ENCODE measurements at places on chromosomes 7 and 10.
A peak's percentile ranks its signal among the peaks of the same experiment; 100 is the strongest.

DNA sequence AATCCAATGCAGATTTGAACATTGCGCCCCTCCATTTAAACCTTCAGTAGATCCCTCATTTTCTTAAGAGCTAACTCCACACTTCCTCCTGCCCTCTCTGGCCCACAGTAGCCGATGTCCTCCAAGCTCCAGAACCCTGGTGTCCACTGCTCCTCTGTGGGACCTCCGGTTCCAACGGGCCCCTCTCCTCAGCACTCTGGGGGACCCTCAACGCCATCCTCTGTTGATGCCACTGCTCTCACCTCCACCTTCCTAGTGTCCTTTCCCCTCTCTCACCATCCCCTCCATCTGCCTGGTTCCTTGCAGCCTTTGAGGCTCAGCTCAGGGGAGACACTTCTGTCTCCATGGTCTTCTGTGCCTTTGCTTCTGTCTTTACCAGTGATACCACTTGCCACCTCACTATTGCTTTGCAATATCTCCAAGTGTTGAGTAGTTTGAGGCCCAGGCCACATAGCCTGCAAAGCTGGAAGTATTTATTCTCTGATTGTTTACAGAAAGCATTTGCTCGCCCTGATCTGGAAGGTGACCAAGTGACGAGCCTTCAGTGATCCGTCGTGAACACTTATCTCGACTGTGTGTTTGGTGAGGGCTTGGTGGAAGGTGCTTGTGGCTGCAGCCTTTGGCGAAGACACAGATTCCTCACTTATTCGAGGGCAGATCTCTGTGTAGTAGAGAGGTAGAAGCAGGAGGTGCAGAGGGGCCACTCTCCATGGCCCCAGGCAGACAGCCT, 104.8 kb upstream of the SHH start:
- peak; percentile 33 for DNase-seq

GRCh38 chr10:75080554-75080953, 30.9 kb upstream of the SAMD8 start:
- DNase-seq: no peak

DNA sequence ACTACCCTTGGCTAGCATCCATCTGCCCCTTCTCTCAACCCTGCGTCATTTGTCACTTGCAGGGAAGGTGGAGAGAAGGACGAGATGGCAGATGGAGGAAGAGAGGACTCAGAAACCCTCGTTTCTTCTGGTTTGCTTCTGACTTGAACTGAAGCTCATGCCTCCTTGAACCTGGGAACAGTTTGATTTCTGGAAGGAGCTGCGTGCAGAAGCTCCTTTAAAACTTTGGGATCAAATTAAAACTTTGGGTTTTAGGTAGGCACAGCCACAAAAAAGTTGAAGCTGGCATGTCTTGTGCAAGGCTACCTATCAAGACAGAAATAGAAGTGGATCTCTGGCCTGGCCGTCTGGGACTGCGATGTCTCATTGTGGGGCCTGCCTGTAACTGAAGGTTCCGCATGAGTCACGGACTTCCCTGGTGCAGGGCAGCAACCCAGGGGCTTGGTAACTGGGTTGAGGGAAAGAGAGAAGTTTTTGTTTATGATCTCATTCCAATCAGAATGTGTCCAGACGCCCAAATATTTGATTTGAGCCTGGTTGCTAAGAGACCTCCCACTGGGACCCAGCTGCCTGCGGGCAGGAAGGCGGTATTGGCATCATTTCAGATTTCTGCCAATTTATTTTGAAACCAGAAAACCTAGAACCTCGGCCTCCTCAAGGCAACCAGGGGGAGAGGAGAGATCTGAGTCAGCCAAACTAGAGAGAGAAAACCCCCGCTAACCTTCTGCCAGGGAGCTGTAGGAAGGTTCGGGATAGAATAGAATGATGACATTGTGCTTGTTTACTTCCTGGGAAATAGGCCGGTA, 15.8 kb upstream of the CAMK1D start:
- DNase-seq: peak; percentile 79

- no peak for DNase-seq
Measured at GRCh38 chr10:32954080-32954479, 4.0 kb downstream of the ITGB1 start.

DNA sequence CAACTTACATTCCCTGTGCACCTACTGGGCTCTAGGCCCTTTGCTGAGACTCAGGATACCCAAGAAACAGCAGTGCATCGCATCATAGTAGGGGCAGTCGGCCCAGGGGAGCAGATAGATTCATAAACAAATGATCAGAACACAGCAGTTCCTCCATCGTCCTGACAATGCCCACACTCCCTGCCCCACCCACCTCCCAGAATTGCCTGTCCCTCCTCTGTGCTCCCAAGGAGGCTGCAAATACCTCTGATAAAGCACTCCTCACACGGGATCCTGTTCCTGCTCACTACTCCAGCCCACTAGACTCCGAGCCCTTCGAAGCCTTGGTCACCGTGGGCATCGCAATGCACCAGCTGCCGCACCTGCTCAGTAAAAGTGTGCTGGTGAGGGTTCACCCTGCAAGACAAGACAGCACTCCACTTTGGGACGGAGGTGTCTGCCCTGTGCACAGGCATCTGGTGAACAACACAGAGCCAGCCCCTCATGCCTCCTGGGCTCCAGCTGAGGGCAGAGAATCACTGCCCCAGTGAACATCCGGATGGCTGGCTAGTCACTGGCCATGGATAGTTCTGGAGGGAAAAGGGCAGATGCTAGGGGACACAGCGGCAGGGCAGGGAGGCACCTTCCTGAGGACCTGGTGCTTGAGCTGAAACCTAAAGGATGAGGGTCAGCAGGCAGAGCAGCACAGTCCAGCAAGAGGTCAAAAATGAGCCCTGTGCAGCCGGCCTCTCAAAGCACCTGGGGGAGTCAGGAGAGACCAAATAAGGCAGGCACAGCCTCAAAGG, 60.7 kb downstream of the TNS3 start:
- no peak for DNase-seq

DNA sequence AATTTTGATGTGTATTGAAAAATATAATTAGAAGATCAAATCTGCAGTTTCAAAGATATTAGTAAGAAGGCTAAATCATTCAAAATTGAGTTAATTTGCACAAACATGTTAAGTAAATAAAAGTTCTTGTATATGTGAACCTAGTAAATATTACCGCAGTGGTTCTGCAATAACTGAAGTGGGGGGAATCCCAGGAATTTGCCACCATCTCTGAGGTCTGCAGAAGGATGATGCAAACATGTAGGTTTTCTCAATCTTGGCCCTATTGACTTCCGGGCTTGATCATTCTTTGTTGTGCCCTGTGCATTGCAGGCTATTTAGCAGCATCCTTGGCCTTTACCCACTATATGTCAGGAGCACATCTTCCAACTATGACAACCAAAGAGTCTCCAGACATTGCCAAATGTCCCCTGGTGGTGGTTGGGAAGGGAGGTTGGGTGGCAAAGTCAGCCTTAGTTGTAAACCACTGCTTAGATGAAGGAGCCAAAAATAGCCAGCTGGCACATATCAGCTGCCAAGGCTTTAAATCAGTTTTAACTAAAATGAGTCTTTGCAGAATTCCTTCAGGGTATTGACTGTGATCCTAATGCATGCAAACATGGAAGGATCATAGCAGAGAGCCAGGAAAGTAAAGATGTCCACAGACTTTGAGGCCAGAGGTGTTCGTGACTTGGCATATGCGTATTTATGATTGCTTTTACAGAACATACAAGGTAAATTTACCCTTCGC, 146.3 kb downstream of the TRIL start:
- DNase-seq: no peak

- peak; percentile 31 for DNase-seq
Measured at GRCh38 chr7:142890874-142891485, 5.4 kb upstream of the TRPV6 start.

- no peak for DNase-seq
Measured at GRCh38 chr7:53095731-53096501, 60.5 kb downstream of the POM121L12 start.

GRCh38 chr10:120719333-120719732, 131.8 kb upstream of the WDR11 start:
- DNase-seq: no peak

DNA sequence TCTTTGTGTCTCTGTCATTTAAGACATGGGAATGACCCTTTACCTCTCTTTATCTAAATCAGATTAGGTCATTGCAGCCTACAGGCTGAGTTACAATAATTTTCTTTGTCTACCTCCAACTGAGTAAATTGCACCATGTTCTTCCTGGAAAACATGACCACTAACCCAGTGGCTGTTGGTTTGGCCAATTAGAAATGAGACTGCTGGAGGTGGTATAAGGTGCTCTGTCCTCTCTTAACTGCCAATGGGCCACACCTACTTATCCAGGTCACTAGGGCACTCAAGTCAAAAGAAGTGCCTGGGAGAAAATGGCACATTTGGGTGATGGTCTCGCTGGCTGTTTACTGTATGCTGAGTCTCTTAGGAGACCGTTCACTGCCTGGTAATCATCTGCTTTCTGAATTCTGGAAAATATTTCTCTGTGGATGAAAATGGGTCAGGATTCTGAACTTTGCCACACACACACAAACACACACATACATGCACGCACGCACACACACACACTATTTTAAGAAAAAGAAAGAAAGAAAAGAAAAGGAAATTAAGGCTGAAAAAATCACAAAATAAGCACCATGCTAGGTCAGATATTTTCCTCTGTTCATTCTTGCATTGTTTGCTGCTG, 16.4 kb downstream of the STAMBPL1 start:
- DNase-seq: no peak

DNA sequence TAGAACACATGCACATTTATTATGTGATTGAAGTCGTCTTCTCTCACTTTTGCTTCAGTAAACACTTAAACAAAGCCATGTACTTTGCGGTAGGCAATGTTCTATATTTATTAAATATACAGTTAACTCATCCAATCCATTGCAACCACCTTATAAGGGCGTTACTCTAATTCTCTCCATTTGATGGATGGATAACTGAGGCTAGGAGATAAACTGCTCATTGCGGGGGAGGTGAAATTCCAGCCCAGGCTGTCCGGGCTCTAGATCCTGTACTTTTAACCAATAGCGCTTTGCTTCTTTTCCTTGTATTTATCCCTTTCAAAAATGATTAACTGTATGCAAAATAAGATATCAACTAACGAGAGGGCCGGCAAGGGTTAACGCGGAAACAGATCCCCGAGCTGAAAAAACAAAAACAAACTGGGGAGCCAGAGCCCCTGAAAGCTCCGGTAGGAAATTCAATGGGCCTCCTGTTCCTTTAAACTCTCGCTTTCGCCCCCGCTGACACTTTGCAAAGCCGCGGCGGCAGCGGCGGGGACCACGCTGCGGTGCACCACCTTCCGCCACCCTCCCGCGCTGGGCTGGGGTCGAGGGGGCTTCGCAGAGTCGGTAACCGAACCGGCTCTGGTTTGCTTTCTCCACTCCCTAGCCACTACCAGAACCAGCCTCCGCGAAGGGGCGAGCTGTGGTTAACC, 1.0 kb upstream of the PLXDC2 start:
- no peak for DNase-seq

DNA sequence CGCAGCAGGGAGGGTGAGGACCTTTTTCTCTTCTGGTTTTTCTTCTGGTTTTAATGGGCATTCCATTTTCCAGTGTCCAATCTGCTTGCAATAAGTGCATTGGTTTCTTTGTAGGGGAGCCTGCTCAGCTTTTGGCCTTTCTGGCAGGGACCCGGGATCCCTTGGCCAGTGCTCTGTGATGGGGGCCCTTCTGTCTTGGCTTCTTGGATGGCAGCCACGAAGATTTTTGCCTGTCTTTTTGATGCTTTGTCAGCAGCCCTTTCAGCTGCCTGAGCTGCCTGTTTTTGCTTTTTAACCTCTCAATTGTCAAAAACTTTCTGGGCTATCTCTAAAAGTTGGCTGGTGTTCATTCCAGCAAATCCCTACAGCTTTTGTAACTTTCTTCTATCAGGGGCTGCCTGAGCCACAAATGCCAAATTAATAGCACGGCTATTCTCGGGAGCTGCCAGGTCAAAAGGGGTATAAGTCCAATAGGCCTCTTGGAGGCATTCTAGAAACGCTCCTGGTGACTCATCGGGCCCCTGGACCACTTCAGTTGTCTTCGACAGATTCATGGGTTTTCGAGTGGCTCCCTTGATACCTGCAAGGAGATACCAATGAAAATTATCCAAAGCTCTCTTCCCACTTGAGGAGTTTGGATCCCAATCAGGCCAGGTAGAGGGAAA, 179.9 kb upstream of the MBL2 start:
- no peak for DNase-seq

GRCh38 chr10:112728118-112728883, 221.7 kb upstream of the TCF7L2 start:
- DNase-seq: no peak

DNA sequence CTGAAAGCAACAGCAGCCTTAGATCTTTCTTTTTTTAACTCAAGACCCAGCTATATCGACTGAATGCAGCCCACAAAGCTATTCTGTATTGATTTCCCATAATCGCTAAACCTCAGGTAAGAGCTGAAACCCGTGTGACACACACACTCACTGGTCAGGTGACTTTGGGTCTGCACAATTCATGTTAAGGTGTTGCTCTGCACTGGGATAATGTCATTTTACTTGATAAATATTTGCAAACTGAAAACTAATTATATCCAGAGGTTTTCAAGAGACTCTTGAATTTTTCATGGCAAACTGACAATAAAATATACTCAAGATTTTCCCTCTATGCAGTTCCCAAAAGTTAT, 33.1 kb downstream of the SCRN1 start:
- no peak for DNase-seq

DNA sequence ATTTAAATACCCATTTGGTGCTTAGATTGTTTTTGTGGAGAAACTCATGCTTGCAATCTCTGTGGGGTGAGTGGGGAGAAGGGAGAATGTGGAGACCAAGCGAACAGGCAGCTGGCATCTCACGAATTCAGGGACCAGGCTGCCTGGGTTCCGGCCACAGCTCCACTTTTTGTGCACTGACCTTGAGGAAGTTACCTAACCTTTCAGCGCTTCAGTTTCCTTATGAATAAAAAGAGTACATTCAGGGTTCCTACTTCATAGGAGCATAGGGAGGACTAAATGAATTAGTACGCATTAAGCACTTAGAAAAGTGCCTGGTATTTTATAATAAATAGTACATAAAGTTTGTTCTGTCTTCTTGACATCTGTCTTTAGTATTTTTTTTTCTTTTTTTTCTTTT, 72.5 kb downstream of the PRTFDC1 start:
- no peak for DNase-seq

DNA sequence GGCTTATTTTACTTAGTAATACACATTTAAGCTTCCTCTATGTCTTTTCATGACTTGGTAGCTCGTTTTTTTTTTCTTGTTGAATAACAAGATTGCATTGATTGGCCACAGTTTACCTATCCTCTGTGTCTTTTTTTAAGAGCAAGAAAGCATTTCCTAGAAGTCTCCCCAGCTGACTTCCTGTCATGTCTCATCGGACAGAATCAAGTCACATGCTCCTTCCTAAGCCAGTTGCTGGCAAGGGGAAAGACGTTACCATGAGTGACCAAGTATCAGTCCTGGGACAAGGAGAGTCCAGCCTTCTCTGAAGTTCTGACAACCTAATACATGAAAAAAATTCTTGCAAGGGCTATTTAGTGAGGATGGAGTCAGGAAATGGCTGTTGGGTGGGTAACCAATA, 24.9 kb upstream of the SFRP5 start:
- DNase-seq: no peak
